ENCODE measurements at places on chromosomes 7 and 10.

- peak; percentile 33 for DNase-seq
Measured at GRCh38 chr7:149883452-149883861, 9.7 kb downstream of the ATP6V0E2 start.

DNA sequence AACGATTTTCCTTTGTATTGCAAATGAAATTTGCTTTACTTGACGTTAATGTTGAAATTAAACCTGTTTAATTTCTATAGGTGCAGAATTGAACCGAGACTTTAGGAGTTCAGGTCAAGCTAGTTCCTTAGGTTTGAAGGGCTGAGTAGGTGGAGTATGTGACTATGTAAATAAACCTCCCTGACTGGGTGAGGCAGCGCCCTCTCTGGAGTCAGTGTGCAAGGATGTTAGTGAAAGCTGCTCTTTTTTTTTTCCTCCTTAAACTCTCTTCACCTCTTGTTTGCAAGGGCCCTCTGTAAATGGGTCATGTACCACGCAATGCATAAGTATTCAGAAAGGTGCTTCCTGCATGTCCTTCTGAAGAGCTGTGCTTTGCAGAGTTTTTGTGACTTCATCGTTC is 33.8 kb downstream of the GALNT17 start:
- DNase-seq: no peak

- no peak for DNase-seq
Measured at GRCh38 chr7:151506901-151507382, 12.8 kb downstream of the RHEB start.

DNA sequence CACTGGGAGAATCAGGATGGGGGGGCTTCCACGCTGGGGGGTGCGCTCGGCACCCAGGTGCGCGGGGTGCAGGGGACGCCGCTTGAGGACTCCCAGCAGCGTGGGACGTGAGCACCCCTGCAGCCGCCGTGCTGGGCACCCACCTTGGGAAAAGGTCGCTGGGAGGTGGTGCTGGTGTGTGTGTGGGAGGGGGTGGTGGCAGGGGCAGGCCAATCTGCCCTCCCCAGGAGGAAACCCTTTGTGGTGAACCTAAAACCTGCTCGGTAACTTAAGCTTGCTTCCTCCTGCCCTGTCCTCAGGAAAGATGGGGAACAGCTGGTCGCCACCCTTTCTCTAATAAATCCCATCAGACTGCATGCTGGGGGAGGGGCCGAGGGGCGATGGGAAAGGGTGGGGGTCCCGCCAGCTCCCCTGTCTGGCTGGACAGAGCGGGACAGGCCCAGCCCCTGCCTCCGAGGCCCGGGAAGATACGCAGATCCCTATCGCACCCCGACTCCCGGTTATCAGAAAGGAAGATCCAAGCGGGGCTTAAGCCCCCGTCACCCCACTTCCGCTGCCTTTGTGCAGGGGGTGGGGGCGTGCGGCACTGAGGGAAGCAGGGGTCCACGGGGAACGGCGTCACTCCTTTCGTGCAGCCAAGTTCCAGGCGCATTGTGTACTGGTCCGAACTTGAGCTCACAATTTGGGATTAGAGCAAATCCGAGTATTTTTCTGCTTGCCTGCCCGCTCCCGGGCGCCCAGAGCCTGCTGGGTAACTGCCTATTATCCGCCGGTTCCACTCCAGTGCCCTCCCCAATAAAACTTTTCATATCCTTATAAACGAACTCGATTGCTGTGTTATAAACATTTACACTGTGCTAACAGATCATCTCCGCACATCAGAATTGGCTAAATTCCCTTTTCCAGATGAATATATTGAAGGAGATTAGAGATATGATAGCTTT is 64.6 kb downstream of the UNCX start:
- no peak for DNase-seq

DNA sequence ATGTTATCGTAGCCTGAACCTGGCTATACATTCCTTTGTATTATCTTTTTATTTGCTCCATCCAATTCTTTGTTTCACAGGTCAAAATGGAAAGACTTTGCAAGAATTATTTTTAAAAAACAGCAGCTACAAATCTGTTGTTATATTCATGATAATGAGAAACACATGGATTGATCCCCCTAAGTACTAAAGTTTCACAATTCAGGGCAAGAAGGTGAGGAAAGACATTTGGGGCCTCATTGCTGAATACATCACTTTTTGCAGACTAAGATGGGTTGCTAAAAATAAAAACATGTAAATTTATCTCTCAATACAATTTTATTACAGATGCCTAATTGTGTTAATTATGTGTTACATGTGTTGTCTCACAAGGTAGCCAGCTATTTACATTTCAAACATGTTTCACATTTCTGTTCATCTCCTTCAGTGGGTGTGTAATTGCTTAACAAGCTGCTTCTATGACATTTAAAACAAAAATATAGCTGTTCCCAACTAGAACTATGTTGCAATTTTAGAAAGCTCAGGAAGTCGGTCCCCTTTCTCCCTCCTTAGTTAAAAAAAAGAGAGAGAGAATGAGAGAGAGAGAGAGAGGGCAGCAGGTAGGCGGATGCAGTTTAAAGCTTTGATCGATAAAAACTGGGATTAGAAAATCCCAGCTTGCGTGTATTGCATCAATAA is 606.3 kb upstream of the FZD8 start:
- DNase-seq: no peak

DNA sequence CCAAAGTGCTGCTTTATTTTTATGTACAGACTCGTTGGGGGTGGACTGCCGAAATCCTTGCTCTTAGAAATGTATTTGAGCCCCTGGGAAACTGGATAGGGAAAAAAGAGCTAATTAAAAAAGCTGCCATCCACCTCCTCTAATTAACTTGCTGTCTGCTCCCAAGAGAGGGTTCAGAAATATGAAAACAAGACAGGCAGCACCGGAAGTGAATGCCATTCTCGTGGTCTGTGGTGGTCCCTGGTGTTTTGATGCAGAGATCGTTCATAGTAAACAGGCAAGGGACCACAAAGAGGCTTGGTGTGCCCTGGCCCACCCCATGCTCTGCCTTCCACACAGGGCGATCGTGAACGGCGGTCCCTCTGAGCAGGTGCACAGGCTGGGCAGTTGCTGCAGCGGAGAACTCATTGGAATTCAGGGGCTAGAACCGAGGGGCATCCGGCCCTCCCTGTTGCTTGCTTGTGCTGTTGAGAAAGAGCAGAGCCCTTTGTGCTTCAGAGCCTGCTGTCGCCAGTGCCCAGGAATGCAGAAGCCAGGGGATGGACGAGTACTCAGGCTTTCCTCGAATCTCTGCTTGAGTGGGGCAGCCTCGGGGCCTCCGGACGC is 79.1 kb upstream of the BTBD16 start:
- DNase-seq: no peak

DNA sequence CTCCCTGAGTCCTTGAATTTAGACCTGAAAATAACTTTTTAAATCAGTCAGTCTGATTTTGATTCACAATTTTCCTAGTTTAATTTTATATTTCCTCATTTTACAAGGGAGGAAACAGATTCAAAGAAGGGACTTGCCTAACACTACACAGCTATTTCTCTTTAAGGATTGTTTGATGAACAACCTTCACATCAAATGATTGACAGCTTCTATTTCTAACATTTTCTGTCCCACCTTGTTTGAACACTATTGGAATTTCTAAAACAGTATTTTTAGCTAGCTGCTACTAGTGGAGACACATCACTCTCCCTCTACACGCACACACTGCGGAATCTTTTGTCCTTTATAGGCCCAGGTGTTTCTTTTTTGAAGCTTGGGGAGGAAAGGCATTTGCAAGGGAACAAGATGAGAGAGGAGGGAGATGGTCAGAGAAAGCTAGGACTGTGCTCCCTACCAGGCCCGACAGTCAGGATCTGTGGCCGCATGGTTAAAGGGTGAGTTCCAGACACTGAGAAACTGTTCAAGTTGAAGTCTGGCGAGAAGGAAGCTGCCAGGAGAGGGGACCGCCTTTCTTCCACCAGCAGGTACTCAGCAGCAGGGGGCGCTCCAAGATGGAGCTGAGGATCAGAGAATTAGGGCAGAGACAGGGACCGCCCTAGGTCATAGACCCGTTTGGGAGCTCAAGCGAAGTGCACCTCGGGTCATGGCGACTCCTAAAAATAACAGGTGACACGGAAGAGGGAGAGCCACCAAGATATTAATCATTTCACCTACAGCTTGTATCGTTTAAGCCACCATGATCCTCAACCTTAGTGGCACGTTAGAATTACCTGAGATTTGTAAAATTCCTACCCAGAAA is 49.7 kb downstream of the DNAJC12 start:
- DNase-seq: no peak

DNA sequence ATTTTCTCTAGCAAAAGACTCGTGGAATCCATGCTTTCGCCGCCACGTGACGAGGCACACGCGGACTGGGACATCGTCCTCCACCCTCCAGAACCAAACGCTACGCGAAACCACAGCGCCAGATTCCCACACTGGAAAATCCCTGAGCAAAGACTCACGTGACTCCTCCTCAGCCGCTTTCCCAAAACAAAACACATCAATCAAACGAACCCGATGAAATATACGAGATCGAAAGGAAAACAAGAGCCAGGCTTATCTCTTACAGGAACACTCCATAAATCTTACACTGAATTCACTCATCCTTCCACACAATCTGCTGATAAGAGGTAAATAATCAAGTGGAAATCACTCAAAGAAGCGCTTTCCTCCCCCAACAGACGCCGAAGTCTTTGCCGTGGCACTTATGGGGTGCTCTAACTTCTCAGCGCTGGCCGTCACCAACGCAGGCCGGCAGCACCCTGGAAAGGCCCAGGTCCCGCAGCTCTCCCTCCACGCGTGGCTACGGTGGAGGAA is 23.8 kb downstream of the DIP2C start:
- no peak for DNase-seq

DNA sequence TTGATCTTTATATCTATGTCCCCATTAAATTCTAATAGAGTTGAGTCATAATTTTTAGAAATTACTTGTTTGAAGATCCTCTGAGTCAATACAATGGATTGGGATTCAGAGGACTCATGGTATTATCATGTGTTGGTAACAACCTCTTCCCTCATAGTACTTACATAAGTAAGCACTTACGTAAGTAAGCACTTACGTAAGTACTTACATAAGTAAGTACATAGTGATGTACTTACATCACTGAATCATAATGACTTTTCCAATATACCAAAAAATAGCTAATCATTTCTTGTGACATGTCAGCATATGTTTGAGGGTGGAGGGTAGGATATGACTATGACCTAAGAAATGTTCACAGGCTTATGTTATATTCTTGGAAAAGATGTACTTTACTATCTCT is 740.5 kb downstream of the SORCS1 start:
- DNase-seq: no peak

DNA sequence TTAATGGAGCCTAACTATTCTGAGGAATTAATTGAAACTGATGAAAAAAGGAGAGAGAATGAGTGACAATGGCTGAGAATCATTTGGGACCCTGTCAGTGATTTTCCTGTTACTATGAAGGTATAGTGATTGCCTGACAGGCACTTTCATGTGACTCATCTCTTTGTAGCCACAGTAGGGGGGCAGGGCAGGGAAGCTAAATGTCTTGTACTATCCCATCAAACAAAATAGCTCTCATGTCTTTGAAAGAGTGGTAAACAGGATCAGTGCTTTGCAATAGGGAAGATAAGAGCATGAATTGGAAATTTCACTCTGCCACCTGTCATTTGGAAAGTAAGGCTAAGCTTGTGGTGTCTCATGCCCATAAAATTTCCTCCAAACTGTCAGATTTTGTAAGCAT is 94.5 kb upstream of the GSDME start:
- DNase-seq: no peak

DNA sequence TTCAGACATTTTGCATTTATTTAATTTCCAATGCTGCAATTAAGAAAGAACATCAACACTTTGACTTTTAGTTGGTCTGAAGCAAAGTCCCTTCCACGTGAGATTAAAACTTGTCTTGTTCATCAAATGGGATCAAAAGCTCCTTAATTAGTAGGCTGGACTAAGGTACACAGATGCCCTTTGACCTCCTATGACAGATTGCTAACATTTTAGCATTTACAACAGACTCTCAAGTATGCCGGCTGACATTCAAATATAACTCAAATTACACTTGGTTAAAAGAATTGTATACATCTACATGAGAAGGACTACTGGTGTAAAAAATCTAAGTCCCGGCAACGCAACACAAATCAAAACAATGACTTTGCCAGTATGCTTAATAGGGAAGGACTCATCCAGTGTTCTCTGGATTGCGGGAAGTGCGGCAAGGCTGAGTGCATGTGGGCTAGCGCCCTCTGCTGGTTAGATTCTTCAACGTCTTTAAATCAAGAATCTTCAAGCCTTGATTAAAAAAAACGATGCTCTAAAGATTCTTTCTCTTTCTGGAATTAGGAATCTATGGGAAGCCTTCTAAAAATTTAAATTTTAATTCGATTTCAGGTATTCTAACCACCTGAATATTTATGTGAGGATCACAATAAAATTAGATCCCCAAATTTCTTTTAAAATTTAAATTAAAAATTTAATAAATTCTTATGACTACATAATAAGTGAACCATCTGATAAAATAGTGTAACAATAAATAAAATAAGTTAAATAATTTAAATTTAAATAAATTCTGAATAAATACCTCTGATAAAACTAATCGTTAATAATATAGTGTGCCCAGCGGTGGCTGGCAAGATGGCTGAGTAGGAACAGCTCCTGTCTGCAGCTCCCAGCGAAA is 444.7 kb downstream of the DGKB start:
- peak; percentile 60 for DNase-seq

GRCh38 chr7:44132039-44132438 is 8.7 kb upstream of the POLD2 start:
- DNase-seq: no peak

GRCh38 chr7:68730194-68730593 is 868.1 kb upstream of the AUTS2 start:
- no peak for DNase-seq

DNA sequence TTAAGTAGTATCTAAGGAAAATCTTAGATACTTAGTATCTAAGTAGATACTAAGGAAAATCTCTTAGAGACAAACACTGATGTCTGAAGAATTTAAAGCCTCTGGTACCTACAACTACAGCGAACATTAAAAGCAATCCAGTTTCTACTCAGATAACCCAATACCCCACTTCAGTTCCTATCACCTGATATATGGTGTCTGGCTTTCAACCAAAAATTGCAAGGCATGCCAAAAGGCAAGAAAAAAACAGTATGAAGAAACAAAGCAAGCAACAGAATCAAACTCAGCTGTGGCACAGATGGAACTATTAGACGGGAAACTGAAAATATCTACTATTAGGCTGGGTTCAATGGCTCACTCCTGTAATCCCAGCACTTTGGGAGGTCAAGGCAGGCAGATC is 31.1 kb downstream of the ARHGAP12 start:
- no peak for DNase-seq

DNA sequence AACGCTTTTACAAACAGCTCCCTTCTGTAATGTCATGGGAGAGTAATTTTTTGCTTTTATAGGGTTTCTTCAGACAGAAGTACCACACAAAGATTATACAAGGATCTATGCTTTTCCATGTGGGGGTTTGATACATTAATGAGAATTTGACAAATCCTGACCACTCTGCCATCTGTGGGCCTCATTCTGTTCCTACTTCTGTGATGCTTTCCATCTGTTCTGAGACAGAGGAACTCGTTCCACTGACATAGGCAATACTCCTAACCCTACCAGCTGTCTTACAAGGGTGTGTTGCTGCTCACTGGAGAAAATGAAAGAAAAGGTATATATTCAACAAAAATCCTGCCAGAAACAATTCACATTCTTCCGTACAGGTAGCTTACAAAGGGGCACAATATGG is 59.4 kb upstream of the NAMPT start:
- no peak for DNase-seq

GRCh38 chr10:122279725-122280141 is 8.6 kb downstream of the BTBD16 start:
- DNase-seq: no peak
